Heart right ventricle (tissue), 16 donors: ENCODE measurements at places on chromosomes 13 and 19.

GRCh38 chr13:82356667-82357410 lies 1525.4 kb downstream of the SLITRK1 start:
- H3K4me3 ChIP-seq, result no peak overlapping the region
- no peaks in the 10 kb centered on the region for H3K36me3 ChIP-seq
- no peaks in the 10 kb centered on the region for H3K27me3 ChIP-seq
- H3K27ac ChIP-seq, result no peak overlapping the region
- no peak for DNase-seq

- H3K36me3 ChIP-seq, result no peaks in the 10 kb centered on the region
- H3K4me3 ChIP-seq, result no peak overlapping the region
- H3K27ac ChIP-seq, result no peak overlapping the region
- no peak for DNase-seq
Observed at GRCh38 chr19:1313695-1314613, 28.3 kb downstream of the EFNA2 start.

- no peak for DNase-seq
- H3K27ac ChIP-seq, result peak overlapping the region; percentile 98
- H3K27me3 ChIP-seq, result no peaks in the 10 kb centered on the region
- no peak overlapping the region for H3K4me3 ChIP-seq
- H3K36me3 ChIP-seq, result peaks cover 47% of the 10 kb centered on the region
Observed at GRCh38 chr19:18307271-18307681, 15.6 kb downstream of the LSM4 start.

DNA sequence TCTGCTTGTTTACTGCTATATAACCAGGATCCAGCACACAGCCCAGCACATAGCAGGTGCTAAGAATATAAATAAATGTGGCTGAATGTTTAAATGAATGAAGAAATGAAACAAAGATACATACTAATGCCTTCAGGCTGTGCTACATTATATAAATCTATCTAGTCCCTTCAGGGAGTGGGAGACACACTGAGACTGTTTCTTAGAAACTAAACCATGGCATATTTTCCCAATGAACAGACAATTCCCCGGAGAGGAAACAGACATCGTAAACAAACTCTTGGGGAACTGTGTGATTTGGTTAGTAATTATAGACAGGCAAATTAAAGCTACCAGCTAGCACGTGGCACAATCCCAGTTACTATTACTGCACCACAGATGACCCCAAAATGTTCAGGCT lies 9.7 kb upstream of the FEM1A start:
- H3K27ac ChIP-seq, result no peak overlapping the region
- H3K27me3 ChIP-seq, result no peaks in the 10 kb centered on the region
- no peak for DNase-seq
- H3K4me1 ChIP-seq, result no peaks in the 10 kb centered on the region
- no peaks in the 10 kb centered on the region for H3K36me3 ChIP-seq

GRCh38 chr13:32116210-32116609 lies 84.6 kb downstream of the FRY start:
- peaks cover 63% of the 10 kb centered on the region for H3K4me1 ChIP-seq
- no peaks in the 10 kb centered on the region for H3K27me3 ChIP-seq
- no peaks in the 10 kb centered on the region for H3K36me3 ChIP-seq
- H3K27ac ChIP-seq, result no peak overlapping the region

DNA sequence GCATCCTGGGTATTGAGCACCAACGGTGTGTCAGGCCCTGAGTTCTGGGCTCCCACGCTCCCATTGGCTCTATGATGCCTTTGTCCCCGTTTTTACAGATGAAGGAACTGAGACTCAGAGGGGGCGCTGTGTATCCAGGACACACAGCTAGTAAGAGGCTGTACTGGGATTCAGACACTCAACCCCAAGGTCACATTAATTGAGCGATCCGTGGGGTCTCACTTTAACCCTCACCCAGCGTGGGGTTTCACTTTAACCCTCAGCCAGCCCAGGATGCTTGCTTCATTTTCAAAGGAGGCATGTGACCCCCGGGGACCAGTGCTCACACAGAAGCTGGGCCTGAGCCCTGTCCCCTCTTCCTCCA lies 42.6 kb downstream of the CYP4F22 start:
- DNase-seq, result no peak
- peaks cover 11% of the 10 kb centered on the region for H3K4me1 ChIP-seq
- no peaks in the 10 kb centered on the region for H3K36me3 ChIP-seq
- peaks cover 30% of the 10 kb centered on the region for H3K27me3 ChIP-seq

DNA sequence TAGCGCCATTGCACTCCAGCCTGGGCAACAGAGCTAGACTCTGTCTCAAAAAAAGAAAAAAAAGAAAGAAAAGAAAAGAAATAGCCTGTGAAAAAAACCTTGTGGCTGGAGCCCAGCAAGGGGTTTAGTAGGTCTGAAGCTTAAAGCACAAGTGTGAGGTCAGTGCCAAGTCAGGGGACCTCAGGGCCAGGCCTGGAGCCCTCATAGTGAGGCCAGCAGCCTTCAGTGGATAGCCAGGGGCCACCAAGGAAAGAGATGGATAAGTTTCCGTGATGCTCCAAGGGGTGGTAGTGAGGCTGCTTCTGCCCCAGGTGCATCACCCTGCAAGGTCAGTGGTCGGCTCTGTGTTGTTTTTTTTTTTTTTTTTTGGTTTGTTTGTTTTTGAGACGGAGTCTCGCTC lies 12.9 kb downstream of the TINCR start:
- no peak overlapping the region for H3K27ac ChIP-seq
- H3K27me3 ChIP-seq, result no peaks in the 10 kb centered on the region
- DNase-seq, result no peak
- H3K4me1 ChIP-seq, result no peaks in the 10 kb centered on the region
- H3K4me3 ChIP-seq, result no peak overlapping the region
- H3K36me3 ChIP-seq, result no peaks in the 10 kb centered on the region

GRCh38 chr13:97979556-97979955 lies 26.1 kb downstream of the IPO5 start:
- H3K27ac ChIP-seq, result no peak overlapping the region
- no peak for DNase-seq
- H3K4me3 ChIP-seq, result no peak overlapping the region
- peaks cover 19% of the 10 kb centered on the region for H3K36me3 ChIP-seq

DNA sequence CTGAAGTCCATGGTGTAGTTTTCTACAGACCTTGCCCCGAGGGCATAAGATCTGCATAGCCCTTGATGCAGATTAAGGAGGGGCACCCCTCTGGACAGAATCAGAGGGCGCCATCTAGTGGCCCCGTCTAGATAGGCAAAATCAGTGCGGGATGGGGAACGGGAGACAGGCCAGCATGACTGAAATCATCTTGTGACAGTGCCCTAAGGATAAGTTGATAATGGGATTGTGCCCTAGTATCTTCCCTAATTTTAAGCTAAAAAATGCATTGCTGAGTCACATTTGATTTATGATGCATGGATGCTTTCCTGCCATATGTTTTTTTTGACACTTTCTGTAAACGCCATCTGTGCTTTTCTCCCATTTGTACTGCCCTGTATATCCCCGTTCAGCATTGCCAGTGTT lies 19.0 kb upstream of the GPI start:
- H3K27ac ChIP-seq, result no peak overlapping the region
- H3K4me1 ChIP-seq, result no peaks in the 10 kb centered on the region
- peaks cover 99% of the 10 kb centered on the region for H3K36me3 ChIP-seq
- no peak overlapping the region for H3K4me3 ChIP-seq
- DNase-seq, result peak; percentile 54
- H3K27me3 ChIP-seq, result no peaks in the 10 kb centered on the region

GRCh38 chr13:112510987-112511685 lies 76.8 kb downstream of the TUBGCP3 start:
- no peak overlapping the region for H3K27ac ChIP-seq
- peaks cover 87% of the 10 kb centered on the region for H3K36me3 ChIP-seq
- no peaks in the 10 kb centered on the region for H3K4me1 ChIP-seq
- no peak for DNase-seq
- no peaks in the 10 kb centered on the region for H3K27me3 ChIP-seq

DNA sequence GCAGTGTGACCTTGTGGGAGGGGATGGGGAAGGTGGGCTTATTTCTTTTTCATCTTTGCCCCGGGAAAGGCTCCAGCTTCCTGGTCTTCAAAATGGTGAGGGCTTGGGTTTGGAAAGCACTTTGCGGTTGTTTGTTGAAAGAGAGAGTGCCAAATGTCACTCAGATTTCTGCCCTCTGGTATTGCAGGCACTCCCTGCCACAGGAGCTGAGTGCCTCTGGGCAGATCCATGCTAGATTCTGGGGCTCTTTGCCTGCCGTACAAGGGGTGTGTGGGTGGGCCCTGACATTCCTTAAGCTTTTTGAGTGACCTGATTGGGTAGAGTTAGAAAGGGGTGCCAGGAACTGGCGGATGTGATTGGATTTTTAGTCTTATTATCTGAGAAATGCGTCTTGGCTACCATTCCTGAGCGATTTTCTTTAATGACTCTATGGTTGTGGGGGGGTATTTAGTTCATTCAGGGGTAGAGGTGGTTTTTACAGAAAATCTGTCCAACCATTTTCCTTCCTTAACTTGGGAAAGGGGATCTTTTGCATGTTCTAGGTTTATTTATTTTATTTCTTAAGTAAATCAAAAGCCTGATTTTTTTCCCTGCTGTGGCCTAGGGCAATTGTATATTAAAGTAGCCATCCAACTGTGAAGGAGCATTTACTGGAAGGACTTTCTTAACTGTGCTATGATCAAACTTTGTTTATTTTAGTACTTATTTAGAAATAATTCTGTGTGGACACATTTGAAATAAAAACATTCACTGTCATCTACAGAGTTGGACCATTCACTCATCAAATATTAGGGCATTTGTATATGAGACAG lies 3.2 kb downstream of the ARHGAP35 start:
- H3K4me3 ChIP-seq, result peak overlapping the region; percentile 74
- H3K4me1 ChIP-seq, result peaks cover 81% of the 10 kb centered on the region
- no peak for DNase-seq
- no peaks in the 10 kb centered on the region for H3K27me3 ChIP-seq
- H3K27ac ChIP-seq, result peak overlapping the region; percentile 98

DNA sequence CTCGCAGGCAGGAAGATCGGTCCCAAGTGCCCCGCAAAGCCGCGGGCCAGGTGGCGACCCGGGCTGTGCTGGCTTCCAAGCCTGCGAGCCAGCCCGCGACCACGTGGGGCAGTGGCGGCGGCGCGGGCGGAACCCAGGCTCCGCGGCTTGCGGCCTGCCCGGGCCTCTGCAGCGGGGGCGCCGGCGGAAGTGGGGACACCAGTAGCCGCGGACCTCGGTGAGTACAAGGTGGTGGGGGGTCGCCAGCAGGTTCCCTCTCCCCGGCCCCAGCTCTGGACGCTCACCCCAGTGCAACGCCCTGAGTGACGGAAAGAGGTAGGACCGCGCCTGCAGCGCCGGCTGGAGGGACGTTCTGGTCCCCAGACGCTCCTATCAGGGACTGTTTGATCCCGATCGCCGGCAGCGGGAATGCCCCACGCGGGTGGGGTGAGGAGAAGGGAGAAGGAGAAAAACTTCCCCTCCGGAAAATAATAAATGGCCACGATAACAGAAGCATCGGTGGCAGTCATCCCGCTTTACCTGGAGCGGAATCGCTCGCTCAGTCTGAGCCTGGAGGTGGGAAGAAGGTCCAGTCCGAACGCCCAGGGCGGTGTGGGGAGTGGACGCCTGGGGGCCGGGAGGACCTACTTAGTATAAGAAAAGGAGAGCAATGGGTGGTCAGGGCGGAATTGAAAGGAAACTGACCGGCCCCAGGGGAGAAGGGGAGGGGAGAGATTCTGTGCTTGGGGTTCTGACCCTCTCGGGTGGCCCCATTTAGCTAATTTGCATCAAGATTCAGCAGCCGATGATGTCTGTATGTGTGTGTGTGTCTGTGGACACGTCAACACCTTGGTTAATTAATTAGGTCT lies at the start of gene GEMIN7:
Gene GEMIN7, plus strand, starts transcription at position 198 of the 848 bp plus-strand sequence. CDS start 10,855 bp downstream, outside the sequence.
- peaks cover 22% of the 10 kb centered on the region for H3K36me3 ChIP-seq
- H3K4me3 ChIP-seq, result peak within 1 kb of the TSS; percentile 100
- H3K4me1 ChIP-seq, result peaks cover 51% of the 10 kb centered on the region
- peak; percentile 78 for DNase-seq
- H3K27ac ChIP-seq, result peak within 1 kb of the TSS; percentile 72
- H3K27me3 ChIP-seq, result no peaks in the 10 kb centered on the region
